Stimulated activated CD8-positive, alpha-beta memory T cell treated with anti-CD3 and anti-CD28 coated beads, Interleukin-4, amount 100 ng/mL, for 4 hours (primary cell): ENCODE measurements at places on chromosomes 5 and 9.

DNA sequence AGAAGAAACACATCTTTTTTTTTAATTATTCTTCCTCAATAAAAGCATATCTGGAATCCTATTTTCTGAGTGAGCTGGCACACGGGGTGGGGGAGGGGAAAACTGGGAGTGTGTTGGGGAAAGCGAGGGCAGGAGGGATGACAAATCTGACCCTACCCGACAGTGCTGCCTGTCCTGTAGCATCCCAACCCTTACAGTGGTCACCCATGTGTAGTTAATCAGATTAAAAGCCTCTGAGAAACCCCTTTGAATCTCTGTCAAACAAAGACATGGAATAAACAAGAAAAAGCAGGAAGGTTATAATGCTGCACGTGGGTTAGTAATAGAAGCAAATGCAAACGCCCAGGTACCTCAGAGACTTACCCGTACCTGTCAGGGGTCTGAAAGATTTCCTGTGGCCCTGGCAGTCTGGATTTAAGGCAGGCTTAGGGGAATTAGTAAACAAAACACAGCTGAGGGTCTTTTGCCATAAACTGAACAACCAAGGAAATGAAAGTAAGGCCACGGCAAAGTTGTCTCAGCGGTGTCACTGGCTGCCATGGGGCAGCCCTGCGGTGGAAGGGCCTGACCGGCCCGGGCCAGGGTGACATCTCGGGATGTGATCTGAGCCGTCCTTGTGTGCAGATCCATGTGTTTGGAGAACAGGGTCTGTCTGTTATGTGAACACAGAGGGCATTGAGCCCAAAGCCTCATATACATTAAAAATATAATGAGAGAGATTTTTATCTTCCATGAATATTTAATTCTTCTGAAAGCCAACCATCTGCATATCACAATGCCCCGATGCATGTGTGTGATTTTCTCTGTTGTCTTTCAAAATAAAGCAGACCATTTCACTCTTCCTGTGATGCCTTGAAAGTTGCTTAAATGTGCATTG, 308.2 kb downstream of the ZNF608 start:
- no peak for DNase-seq

DNA sequence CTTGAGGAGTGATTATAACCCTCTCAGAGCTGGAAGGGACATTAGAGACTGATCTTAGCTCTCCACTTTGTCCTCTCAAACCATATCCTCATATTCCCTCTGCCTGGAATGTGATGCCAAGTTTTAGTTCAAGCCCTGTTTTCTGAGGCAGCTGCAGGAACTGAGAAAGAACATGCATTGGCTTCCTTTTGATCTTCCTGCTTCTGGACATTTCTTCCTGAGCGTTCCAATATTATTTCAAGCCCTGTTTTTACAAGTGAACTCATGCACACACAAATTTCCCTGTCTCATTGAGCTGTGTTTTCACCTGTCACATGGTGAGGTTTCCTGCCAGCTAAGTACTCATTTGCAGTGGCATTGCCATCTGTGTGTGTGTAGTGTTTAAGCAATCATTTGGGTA, 17.0 kb downstream of the FOCAD start:
- DNase-seq: no peak

- DNase-seq: no peak
These were observed 7.5 kb downstream of the TDRD7 start for GRCh38 chr9:97419309-97419867.

- no peak for DNase-seq
These were observed 23.5 kb downstream of the GGTA1 start for GRCh38 chr9:121476156-121476555.

DNA sequence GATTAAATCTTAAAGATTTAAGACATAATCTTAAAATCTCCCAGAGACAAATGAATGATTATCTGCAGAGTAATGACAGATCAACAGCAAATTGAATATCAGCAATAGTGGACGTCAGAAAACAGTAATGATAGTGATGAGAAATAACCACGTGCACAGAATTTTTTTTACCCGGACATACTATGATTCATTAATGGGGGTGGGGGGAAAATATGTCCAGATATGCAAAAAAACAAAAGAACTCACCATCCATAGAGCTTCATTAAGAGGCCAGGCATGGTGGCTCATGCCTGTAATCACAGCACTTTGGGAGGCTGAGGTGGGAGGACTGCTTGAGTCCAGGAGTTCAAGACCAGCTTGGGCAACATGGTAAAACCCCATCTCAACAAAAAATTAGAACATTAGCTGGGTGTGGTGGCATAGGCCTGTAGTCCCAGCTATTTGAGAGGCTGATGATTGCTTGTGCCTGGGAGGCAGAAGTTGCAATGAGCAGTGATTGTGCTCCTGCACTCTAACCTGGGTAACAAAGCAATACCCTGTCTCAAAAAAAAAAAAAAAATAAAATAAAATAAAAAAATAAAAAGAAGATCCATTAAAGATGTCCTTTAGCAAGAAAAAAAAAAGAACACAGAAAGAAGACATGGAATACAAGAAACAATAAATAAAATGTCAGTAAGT, 30.9 kb upstream of the SHOC1 start:
- no peak for DNase-seq

DNA sequence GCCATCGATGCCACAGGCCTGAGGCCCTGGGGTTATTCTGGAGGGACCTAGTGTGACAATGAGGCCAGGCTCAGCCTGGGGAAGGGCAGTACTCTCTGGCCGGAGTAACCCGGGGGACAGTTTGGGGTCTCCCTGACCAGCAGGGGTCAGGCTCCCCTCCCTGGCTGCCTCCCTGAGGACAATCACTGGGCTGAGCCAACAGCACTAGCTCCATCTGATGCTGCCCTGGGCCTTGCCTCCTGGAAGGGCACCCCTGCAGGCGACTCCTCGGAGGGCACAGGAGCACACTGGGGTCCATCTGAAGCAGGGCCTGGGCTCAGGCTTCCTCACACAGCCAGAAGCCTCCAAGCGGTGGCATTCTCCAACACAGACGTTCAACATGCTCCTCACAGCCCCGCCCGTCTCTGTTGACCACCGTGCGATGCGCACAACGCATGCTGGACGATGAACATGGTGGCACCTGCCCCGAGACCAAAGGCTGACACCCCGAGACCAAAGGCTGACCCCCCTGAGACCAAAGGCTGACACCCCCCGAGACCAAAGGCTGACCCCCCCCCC, 68.3 kb downstream of the ADAMTS2 start:
- DNase-seq: no peak

DNA sequence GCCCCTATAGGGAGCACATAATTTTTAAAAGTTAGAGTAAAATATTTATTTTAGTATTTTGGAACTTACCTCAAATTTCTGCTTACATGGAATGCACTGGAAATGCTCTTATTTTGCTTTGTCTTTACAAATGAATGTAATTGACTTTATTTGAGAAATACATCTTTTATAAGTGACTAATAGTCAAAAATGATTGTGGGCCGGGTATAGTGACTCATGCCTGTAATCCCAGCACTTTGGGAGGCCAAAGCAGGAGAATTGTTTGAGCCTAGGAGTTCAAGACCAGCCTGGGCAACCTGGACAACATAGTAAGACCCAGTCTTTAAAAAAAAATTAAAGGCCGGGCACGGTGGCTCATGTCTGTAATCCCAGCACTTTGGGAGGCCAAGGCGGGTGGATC, 5.8 kb downstream of the HMGCR start:
- DNase-seq: no peak

GRCh38 chr9:135525241-135526088, 4.2 kb downstream of the LCN1 start:
- no peak for DNase-seq
